ENCODE measurements at places on chromosomes 5 and 9.

GRCh38 chr9:135606885-135607259, 32.5 kb downstream of the GLT6D1 start:
- DNase-seq, result no peak

GRCh38 chr9:70971723-70972122, 149.7 kb downstream of the TRPM3 start:
- no peak for DNase-seq

DNA sequence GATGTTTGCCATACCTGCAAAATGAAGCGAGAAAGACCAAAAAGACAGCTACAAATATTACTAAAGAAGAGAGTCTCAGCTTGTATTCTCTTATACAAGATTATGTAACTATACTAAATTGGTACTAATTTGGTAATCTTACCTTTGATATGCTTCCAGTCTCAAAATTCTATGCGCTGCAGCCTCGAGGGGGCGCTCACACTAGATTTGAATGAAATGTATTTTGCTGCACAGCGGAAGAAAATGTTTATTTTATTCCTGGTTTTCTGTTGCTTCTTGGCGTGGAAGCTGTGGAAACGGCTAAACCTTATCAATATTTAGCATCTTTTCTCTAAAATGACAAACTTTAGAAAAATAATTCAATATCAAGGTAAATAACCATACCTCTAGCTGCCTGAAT, 267.0 kb upstream of the NUDT12 start:
- DNase-seq, result no peak

GRCh38 chr5:40585537-40586267, 94.0 kb upstream of the PTGER4 start:
- DNase-seq, result no peak

- no peak for DNase-seq
Measured at GRCh38 chr5:86797677-86798076, 179.9 kb downstream of the COX7C start.

DNA sequence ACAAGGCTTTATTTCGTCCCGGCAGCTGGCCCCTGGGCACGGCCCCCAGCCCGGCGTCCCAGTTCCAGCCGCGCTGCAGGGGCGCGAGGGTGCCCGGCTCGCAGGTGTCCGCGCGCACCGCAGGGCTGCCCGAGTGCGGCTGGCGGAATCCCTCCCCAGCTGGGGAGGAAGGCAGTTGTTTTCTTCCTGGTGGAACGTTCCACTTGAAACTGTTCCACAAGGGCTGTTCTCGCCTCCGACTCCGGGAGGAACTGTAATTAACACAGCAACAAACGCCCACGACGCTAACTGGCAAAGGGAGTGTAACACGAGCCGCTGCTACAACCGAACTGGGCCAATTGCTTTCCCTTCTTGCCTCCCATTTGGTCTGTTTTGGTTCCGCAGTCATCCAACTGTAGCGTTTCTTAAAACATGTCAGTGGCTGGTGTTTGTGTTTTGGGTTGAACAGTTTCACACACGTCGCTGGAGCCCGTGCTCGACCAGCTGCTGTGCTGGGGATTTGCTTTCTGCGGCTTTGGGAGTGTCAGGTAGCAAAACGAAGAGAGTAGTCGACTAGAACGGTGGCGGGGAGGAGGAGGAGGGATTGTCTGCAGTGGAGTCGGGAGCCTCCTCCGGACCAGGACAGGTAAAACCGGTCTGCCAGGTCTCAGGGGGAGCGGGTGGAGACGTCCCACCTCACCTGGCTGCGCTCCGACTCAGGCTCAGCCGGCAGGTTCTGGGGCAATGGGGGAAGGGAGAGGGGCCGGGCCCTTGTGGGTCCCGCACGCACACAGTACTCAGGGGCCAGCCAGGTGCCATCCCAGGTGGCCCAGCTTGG, 131.6 kb upstream of the NIPBL start:
- DNase-seq, result peak; percentile 33

DNA sequence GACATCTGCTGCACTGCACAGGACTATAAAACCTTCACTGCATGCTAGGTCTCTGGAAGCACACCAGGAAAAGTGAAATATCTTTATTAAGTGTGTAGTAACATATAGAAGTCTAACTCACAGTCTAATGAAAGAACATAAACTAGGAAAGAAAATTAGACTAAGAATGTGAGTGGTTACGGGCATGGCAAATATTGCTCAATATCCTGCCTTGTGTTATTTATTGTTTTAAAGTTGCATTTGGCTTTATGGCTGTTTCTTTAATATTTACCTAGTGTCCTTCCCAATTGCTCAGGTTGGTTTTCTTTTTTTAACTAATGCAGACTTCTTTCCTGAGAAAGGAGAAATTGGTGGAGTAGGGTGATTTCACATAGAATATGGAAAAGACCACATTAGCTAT, 342.4 kb downstream of the KIAA0825 start:
- no peak for DNase-seq

GRCh38 chr5:36768450-36768849, 108.1 kb upstream of the NIPBL start:
- no peak for DNase-seq

DNA sequence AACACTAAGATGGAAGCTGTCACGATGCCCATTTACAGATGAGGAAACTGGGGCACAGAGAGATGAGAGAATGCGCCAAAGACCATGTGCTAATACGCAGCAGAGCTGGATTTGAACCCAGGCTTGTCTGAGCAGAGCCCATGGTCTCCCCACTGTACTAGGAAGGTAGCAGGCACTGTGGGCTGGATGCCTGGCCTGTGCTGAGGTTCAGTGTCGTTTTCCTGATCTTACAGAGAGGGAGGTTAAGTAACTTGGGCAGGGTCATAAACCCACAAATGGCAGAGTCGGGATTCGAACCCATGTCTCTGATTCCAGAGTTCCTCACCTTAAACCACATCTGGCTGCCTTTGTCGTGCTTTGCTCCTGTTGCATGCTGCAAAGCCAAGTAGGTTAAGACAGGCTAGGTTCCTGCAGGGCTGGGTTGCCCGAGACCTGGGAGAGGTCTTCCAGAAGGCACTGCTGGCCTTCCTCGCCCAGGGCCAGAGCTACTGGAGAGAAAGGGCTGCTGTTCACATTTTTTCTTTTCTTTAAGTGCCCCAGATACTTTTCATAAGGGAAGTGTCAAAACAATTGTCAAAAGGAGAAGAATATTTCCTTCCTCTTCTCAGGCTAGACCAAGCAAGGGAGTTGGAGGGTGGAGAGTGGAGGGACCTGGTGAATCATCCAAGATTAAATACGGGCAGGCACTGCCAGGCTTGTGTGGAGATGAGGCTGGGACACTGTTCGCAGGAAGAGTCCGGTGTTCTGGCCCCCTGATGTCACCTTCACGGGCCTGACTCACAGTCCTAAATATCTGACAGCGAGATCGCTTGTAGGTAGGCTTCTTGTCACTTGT, 3.2 kb downstream of the NEK6 start:
- DNase-seq, result no peak

GRCh38 chr5:38467353-38468040, 88.9 kb downstream of the LIFR start:
- DNase-seq, result peak; percentile 28

DNA sequence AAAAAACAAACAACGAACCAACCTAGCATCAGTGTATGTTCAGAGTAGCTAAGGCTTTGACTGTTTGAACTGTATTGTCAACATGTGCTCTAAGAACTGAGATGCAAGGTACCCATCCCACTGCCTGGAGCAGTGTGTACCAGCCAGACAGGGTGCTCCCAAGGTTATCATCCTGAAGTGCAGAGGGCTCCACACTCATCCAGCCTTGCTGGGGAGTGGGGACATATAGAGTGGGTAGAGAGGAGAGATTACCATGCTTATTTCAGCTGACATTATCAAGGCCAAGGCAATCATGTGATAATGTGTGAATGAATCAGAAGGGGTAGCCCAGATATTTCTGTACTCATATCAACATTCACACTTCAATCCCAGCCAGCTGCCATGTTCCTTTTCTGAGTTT, 68.7 kb upstream of the ZNF622 start:
- no peak for DNase-seq

DNA sequence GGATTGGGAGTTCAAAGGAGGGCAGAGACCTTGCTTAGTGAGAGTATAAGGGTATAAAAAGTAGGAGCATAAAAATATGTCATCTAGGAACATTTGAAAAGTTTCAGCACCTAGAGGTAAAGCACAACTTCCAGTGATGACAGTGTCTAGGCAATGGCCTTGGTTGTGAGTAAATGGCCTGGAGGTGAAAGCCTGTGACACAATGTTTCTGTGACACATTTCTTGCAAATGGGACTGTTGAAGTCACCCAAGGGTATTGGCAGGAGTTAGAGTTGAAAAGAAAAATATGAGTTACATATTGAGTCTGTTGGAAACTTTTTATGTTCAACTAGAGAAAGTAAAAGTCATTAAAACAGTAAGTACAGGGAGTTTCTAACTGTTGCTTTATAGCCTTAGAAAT, 14.8 kb downstream of the C5orf47 start:
- no peak for DNase-seq

- no peak for DNase-seq
Measured at GRCh38 chr5:52672459-52672858, 115.3 kb upstream of the ITGA1 start.
